ENCODE measurements at places on chromosomes 7 and 10.

GRCh38 chr7:104956753-104957450 lies 57.1 kb upstream of the KMT2E start:
- no peak for DNase-seq

DNA sequence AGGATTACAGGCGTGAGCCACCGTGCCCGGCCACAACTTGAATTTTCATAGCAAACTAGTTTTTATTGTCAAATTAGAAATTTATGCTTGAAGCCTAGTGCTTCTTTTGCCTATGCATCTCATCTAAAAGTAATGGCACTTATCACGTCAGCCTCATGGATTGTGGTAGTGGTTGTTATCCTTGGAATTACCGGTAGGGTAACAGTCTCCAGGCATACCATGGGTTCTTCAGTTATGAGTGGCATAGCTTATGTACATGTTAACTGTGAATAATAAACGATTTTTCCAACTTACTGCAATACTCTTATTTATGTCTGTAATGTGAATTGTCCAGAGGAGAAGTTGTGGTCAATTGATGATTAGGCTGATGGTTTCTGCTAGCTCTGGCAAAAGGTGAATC lies 63.1 kb downstream of the BMPR1A start:
- no peak for DNase-seq

- DNase-seq = peak; percentile 22
Observed at GRCh38 chr7:90994121-90994520, 270.1 kb upstream of the FZD1 start.

GRCh38 chr7:1839701-1840100 lies 169.6 kb downstream of the ELFN1 start:
- no peak for DNase-seq

GRCh38 chr10:102268375-102268888 lies 23.1 kb downstream of the GBF1 start:
- DNase-seq = no peak

GRCh38 chr10:109324721-109325120 lies 598.6 kb downstream of the XPNPEP1 start:
- no peak for DNase-seq

- no peak for DNase-seq
Observed at GRCh38 chr7:158024351-158024715, 563.3 kb downstream of the PTPRN2 start.

DNA sequence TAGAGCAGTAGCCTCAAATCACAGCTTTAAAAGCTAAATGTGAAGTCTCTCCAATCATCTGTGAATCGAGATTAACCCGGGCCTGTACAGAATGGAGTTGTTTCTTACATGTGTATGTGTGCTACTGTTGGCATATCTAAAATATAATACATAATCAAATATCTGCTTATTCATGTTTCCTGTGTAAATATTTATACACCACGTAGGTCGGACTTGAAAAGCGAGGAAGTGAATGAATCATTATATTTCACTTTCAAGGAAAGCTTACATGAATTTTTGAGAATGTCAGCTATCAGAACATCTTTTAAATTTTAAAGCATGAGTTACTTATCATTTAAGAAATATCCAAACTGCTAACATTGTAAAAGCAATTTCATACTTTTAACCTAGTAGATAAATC lies 233.3 kb downstream of the SLC25A13 start:
- DNase-seq = no peak

DNA sequence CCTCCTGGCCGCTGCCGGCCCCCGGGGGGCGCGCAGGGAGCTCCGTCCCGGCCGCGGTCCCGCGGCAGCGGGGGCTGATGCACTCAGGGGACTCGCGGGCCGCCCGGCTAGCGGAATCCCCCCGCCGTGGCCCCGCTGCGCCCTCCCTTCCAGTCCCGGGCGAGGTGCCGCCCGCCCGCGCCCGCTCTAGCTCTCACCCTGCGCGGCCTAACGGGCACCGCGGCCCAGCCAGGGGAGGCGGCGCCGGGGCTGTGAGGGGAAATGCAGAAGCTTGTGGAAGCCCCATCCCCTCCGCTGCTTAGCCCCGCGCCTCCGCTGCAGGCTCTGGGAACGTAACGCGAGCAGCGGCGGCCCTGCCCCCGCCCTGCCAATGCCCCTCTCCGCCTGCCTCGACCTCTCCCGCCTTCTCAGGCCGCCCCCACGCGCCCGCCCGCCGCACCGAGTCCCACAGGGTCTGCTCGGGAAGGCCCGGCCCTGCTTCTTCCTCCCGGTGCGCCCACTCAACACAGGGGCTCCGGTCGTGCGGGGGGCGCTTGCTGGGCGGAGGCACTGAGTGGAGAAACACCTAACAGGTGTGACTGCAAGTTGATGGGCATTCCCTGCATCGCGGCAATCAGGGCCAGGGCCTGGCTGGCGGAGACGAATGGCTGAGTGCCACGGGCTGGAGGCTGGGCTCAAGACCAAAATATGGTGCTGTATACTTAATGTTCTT lies 384 bp upstream of the TMEM229A start:
- peak; percentile 20 for DNase-seq

DNA sequence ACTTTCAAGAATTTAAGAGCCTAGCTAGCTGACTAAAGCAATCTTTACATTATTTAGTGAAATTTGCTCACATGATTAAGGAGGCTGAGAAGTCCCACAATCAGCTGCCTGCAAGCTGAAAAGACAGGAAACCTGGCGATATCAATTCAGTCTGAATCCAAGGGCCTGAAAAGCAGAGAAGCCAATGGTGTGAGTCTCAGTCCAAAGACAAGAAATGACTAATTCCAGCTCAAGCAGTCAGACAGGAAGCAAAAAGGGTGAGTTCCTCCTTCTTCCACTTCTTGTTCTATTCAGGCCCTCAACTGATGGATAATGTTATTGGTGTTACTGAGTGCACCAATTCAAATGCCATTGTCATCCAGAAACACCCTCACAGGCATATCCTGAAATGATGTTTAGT lies 1231.6 kb upstream of the CELF2 start:
- DNase-seq = no peak

- no peak for DNase-seq
Observed at GRCh38 chr7:45897042-45897690, 8.9 kb downstream of the IGFBP1 start.

GRCh38 chr7:95675016-95675415 lies 78.7 kb upstream of the PDK4 start:
- DNase-seq = no peak

DNA sequence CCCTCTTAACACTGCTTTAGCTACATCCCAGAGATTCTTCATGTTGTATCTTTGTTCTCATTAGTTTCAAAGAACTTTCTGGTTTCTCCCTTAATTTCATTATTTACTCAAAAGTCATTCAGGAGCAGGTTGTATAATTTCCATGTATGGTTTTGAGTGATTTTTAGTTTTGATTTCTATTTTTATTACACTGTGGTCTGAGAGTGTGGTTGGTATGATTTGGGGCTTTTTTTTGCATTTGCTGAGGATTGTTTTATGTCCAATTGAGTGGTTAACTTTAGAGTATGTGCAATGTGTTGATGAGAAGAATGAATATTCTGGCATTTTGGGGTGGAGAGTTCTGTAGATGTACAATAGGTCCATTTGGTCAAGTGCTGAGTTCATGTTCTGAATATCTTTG lies 37.9 kb upstream of the CAPZA2 start:
- no peak for DNase-seq

GRCh38 chr7:151632750-151633515 lies 113.2 kb upstream of the RHEB start:
- peak; percentile 54 for DNase-seq

DNA sequence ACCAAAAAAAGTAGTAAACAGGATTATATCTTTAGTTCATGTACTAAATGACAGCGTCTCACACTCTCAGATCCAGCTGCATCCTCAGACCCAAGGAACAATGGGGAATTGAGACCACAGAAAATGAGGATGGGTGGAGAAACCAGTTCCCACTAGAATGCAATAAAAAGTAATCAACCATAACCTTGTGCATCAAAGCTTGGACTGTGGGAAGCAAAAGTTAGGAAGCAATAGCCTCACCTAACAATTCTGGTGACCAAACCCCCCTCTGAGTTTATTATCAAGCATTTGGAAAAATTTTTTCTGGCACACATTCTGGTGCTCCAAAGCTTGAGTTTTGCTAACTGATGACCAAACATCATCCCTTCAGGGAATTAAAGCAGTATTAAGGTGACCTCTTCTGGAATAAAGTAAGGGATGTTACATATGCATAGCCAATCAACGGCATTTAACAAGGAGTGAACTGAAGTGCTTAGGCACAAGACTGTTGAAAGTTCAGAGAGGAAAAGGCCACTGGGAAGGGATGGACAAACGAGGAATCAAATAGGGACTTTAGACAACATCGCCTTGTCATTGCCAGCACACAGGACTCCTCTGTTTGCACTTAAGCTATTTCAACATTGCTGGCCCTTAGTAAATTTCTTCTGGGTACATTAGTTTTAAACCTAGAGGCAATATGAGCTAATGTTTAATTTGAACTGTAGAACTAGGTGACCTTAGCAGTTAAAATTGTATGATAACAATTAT lies 1.2 kb upstream of the MAT1A start:
- DNase-seq = no peak

GRCh38 chr10:3046210-3046779 lies 21.1 kb upstream of the PFKP start:
- no peak for DNase-seq

DNA sequence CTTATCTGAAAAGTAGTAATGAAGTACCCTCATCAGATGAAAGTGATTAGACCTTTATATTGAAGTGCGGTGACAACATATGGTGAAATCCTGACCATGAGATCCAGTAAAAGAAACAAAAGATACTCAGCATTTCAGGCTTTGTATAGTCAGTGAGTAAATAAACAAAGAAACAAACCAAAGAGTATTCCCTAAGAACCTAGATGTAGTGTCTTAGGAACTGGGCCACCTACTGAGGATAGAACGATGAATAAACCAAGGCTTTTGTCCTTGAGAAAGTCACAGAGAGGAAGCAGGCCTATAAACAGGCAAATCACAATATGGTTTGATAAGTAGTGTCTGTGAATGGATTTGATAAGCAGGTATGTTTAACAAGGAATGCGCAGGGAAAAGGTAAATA lies 46.2 kb downstream of the ZNF277 start:
- no peak for DNase-seq

GRCh38 chr7:102444961-102445673 lies 11.7 kb downstream of the ORAI2 start:
- no peak for DNase-seq

DNA sequence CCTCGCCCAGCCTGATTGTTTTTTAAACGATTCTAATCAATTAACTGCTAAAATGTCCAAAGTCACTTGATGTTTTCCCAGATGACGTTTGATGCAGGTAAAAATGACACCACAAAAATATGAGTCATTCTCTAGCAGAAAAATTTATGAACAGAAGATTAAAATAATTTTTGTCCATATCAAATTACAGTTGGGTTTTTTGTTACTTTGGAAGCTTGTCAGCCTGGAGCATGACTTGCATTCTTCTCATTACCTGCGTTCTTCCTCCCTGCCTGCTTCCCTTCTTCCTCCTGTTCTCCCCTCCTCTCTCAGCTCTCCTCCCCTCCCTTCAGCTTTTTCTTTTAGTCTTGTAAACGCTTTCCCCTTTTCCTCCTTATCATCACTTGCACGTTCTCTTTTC lies 18.7 kb downstream of the IL15RA start:
- DNase-seq = no peak

GRCh38 chr7:111074748-111075146 lies 16.2 kb upstream of the LRRN3 start:
- DNase-seq = no peak

- DNase-seq = no peak
Observed at GRCh38 chr10:2620827-2621521, 446.4 kb upstream of the PFKP start.

DNA sequence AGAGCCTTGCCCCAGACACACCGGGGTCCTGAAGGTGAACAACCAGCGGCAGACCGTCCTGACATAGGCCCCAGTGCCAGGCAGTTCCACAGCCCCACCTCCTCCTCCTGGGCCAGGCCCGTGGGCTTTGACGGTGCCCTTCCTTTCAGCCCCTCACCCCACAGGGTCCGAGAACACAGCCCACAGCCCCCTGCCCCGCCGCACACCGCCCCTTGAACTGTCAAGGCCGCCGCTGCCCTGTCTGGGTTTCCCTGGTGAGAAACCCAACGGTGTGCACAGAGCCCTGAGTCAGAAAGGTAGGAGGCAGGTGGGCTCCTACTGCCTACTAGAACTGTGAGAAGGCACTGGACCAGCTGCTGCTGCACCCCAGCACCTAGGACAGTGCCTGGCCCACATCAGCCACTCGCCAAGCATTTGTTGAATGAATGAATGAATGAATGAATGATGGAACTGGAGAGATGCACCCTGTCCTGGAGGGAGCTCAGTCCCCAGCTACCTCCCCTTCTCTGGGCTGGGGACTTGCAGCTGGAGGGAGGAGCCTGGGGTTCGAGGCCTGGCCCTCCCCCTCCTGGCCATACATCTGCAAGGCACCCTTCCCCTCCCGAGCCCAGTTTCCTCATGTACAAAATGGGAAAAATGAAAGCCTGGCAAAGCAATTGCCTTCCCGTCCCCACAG lies 117.9 kb downstream of the SLIT1 start:
- DNase-seq = no peak

- no peak for DNase-seq
Observed at GRCh38 chr7:14720785-14721184, 181.8 kb downstream of the DGKB start.

DNA sequence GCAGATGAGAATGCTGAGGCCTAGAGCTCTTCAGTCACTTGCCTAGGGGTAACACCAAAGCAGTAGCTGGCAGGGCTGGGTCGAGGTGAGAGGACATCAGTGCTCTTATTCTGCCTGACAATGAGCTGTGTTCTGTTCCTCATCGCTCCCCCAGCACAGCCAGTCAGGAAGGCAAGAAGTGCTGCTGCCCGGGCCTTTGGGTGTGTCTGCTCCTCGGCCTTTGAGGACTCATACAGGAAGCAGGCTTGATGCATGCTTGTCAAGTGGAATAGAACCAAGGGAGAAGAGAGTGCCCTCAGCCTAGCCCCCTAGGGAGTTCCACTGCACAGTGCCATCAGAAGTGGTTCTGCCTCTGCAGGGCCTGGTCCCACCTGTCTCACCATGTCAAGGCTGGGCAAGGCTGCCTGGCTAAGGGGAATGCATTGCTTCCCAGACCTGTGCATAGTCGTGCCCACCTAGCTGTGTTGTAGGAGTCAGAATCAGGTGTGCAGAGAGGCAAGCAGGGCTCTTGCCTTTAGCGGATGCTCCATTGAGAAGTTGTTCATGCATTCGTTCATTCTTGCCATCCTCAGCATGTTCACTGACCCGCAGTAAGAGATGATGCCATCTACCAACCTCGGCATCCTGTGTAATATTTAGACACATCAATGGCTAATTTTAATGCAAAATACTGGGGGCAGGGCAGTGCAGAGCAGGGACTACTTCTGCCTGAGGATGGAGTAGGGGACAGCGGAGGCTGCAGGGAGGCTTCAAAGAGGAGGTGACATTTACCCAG lies 156.6 kb downstream of the RPS24 start:
- DNase-seq = no peak

DNA sequence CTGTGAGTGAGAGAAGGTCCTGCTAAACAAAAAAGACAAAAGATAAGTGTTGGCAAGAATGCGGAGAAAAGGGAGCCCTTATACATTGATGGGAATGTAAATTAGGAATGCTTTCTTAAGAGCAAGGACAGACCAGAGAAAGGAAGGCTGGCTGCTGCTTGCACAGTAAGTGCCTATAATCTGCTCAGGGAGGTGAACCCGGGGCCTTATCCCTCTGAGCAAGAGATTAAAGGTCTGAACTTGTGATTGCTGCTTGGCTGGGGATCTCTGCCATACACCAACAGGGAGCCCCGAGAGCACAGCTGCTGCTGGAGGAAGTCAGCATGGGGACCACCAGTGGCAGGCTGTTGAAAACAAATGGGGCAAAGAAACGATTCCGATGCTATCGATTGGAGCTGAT lies 32.0 kb upstream of the CRTAC1 start:
- DNase-seq = no peak

Measured in heart left ventricle (tissue), 16 donors.